ENCODE measurements at places on chromosomes 2 and 18. TPM values are rescaled to one million over a fixed set of nuclear protein-coding genes. Genes with fewer than 3 reads are reported as not detected.

GRCh38 chr2:73295751-73296400 is 2.5 kb upstream of the EGR4 start:
- no peak for DNase-seq

GRCh38 chr18:57850063-57850462 is 46.9 kb upstream of the ATP8B1 start:
- DNase-seq, result no peak

GRCh38 chr2:99380376-99381010 is 43.3 kb downstream of the EIF5B start:
- no peak for DNase-seq

GRHL1 gene
- 0.98 TPM for polyA plus RNA-seq

TPRKB gene
- polyA plus RNA-seq, result 50.9 TPM

DNA sequence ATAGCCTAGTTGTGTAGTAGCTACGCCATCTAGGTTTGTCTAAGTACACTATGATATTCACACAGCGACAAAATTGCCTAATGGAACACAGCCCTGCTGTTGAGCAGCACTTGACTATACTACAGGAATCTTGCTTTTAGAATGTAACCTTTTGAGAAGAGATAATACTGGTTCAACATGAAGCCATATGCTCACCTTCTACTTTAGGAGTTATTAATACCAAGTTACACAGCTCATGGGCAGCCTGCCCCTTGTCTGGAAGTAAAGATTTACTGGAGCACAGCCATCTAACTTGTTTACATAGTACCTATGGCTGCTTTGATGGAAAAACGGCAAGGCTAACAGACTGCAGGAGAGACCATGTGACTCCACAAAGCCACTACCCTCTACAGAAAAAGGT is 174.8 kb downstream of the DYM start:
- DNase-seq, result no peak

- no peak for DNase-seq
Observed at GRCh38 chr2:180130403-180130802, 123.3 kb upstream of the CWC22 start.

DNA sequence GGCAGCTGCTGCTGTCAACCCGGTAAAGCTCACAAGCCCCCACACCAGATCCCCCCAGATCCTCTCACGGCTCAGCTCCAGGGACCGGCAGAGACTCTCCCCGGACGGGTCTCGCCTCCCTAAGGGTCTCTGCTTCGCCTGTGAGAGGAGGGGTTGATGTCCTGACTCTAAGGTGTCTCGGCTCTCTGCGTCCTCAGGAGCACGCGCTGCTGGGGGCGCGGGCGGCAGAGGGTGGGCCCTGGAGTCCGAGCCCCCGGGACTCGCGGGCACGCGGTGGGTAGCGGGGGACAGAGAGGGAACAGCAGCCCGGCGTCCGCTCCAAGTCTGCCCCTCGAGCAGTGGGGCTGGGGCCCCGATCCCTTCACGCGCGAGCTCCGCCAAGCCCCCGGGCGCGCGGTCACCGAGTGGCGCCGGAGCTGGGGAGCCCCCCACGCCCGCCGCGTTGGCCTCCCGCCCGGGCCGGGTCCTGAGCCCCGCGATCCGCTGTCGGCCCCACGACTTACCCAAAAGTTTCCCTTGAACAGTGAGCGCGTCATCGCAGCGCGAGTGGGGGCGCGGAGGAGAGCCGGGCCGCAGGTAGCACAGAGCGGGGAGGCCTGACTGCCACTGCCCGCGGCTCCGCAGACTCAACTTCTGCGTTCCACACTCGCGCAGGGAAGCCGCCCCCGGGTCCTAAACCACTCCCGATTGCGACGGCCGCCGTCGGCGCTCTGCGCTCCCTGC is at the start of gene PSTPIP2:
Gene PSTPIP2, minus strand, starts transcription at position 608 of the 723 bp plus-strand sequence. Its CDS starts 72 bp downstream, at position 536.
- DNase-seq, result peak; percentile 72

Data from adrenal gland (tissue), 19 donors.